ENCODE measurements at places on chromosomes 12 and 14. TPM values are rescaled to one million over a fixed set of nuclear protein-coding genes. Genes with fewer than 3 reads are reported as not detected.

SLC5A8 gene
- not detected for total RNA-seq

CDH24 gene
- total RNA-seq, result 3.2 TPM

LRRK2 gene
- 1.7 TPM for total RNA-seq

HOTAIR gene
- 0.21 TPM for total RNA-seq

CMAS gene
- 42.8 TPM for total RNA-seq

Data from A549 treated with Hydrocortisone at 1 μM for 4 hours (cell line).